ENCODE measurements at places on chromosomes 2 and 18.

GRCh38 chr18:9446839-9447238, 28.5 kb upstream of the RALBP1 start:
- DNase-seq, result no peak

DNA sequence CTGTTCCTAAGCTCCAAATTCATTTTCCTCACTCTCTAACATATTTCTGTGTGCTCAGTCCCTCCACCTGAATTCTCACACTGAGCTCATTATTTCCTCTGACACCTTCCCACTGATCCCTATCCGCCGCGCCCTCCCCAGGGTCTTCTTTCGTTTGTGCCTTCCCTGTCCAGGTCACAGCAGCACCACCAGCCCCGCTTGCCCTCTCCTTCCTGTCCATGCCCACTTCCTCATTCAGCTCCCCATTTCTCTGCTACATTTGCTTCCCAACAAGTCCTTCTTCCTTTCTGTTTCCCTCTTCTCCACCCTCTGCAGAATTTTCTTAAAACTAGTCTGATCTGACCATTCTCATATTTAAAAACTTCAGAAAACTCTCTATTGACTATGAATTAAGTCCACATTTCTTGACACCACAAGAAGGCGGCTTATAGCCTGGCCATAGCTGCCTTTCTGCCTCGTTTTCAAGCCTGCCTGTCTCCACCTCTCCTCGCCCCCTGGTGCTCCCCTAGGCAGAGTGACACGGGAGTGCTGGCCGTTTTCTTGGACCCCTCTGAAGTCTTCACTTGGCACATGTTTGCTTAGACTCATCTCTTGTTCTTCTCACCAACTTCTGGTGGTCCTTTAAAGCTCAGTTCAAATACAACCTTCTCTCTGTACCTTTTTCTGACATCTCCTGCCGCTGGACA, 138.7 kb upstream of the BOD1L2 start:
- DNase-seq, result no peak

DNA sequence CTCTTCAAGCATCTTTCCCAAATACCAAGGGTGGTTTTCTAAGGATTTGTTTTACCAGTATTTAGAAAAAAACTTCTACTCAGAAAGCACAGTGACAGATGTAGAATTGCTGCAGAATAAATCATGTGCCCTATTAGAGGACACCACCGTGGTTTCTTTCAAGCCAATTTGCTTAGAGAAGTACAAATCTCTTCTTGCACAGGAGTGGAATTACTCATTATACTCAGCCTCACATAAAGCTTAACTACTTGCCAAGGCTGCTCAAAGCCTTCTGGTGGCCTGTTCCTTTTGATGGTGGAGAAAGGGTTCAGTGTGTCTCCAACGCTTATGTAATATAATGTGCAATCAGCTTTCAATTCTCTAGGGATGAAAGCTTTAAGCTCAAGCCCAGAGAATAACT, 66.5 kb upstream of the CTNNA2 start:
- no peak for DNase-seq

DNA sequence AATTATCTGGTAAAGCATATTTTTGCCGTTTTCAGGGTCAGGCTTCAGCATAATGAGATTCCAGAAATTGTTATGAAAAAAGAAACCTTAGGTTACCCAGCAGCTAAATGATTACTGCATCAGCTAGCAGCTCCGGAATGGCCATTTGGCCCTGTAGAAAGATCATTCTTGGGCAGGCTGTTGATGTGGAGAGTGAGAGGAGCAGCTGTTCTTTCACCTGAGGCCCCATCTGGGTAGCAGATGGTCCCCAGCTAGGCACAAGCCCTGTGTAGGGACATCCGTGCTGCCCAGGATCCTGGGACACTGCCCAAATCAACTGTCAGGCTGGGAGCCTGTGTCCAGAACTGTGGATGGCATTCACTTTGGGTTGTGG, 61.8 kb downstream of the NEDD4L start:
- no peak for DNase-seq

- DNase-seq, result no peak
Observed at GRCh38 chr2:199148076-199148845, 309.5 kb downstream of the SATB2 start.

GRCh38 chr18:6759579-6759978, 30.1 kb downstream of the ARHGAP28 start:
- DNase-seq, result no peak

- DNase-seq, result no peak
Observed at GRCh38 chr2:5035057-5035488, 657.1 kb upstream of the SOX11 start.

DNA sequence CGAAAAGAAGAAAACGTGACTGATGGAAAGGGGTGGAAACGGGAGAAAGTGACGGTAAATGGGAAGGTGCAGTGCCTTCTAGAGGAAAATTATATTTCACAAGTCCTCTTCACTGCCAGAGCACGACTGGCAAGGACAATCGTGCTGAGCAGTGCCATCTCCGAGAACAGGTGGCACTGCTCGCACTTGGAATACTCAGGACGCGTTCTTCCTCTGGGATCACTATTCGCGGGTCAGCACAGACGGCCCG, 364 bp downstream of the STAT1 start:
- DNase-seq, result no peak

DNA sequence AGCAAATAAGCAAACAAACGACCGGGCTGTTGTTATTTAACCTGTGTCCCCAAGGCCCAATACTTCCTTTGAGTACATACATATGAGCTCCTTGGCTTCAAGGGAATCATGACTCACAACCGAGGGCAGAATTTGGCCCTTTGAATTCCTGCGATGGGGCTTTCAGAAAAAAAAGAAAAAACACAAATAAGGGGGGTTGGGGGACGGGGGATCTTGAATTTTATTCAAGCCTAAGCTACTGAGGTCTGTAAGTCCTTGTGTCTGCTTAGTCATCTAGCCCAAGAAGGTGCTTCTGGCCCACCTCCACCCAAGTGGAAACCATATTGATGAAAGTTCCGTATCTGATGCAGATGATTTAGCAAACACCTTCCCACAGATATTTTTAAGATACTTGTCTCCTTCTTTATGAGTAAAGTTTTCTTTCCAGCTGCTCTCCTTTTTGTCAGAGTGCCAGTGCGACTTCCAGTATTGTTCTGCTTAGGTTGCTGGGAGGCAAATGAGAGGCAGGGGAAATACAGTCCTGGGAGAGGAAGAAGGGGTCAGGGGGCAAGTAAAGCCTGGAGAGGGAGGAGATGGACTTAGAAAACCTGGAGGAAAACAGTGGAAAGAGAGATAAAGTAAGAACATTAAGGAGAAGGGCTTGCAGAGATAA, 169.6 kb downstream of the ZEB2 start:
- no peak for DNase-seq

- DNase-seq, result no peak
Observed at GRCh38 chr2:558302-558642, 118.9 kb downstream of the TMEM18 start.

DNA sequence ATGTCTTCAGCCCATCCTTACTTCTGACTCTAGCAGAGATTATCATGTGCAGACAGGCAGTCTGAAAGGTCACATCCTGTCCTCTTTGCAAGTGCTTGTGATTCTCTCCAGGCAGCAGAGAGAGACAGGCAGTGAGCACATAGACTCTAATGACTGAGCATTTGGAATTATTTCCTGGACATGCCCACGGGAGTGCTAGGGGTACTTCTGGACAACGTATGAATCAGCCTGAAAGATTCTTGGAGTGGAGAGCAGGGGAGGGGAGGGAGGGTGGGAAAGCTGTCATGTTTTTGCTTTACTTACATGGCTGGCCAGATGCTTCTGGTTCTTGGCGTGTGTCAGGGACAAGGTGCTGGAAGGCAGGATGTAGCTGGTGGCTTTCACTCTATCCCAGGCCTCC, 150.6 kb downstream of the RIF1 start:
- no peak for DNase-seq

DNA sequence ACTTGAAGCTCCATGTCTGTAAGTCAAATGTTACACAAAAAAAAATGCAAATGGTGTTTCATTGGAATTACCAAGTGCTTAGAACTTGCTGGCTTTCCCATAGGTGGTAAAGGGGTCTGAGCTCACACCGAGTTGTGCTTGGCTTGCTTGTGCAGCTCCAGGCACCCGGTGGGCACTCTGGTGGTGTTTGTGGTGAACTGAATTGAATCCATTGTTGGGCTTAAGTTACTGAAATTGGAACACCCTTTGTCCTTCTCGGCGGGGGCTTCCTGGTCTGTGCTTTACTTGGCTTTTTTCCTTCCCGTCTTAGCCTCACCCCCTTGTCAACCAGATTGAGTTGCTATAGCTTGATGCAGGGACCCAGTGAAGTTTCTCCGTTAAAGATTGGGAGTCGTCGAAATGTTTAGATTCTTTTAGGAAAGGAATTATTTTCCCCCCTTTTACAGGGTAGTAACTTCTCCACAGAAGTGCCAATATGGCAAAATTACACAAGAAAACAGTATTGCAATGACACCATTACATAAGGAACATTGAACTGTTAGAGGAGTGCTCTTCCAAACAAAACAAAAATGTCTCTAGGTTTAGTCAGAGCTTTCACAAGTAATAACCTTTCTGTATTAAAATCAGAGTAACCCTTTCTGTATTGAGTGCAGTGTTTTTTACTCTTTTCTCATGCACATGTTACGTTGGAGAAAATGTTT, 97.9 kb upstream of the IL1R2 start:
- DNase-seq, result no peak

GRCh38 chr18:51385270-51385669, 187.8 kb upstream of the MEX3C start:
- no peak for DNase-seq

- DNase-seq, result no peak
Observed at GRCh38 chr2:173511942-173512341, 157.3 kb downstream of the CDCA7 start.

DNA sequence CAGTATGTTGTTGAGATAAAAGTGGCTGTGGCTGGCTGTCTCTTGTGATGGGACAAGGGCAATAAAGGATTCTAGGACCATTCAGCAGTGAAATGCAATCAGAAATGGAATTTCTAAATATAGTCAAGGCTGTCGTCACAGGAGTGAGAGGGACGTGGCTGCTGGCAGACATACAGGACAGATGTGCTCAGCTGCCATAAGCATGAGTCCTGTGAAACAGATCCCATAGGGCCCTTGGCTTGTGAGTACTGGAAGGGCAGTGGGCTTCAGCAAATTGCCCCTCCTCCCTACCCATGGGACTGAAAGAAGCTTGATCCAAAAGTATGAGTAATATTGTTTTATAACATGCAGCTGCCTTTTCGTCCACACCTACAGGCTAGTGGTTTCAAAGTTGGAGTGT, 4.2 kb upstream of the CNNM3 start:
- DNase-seq, result no peak

GRCh38 chr2:177921726-177922125, 150.9 kb downstream of the PDE11A start:
- no peak for DNase-seq

GRCh38 chr18:76569644-76570419, 74.8 kb upstream of the ZNF516 start:
- no peak for DNase-seq

DNA sequence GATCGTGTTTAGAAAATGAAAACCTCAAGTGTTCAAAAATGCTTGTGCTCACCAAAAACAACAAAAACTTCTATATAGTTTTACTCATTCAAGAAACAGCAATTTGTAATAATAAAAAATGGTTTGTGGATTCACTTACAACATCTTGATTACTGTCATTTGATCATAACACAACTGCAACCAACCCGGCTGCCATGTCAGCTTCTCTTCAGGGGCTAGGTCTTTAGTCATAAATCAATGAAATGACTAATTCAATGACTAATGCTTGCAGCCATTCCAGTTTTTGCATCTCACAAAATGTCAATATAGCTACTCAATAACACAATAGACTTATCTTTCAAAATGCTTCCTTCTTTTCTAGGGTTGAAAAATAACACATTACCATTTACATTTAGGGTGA, 128.0 kb downstream of the OLA1 start:
- DNase-seq, result no peak

- DNase-seq, result no peak
Observed at GRCh38 chr18:3607309-3608098, 157.5 kb downstream of the TGIF1 start.

DNA sequence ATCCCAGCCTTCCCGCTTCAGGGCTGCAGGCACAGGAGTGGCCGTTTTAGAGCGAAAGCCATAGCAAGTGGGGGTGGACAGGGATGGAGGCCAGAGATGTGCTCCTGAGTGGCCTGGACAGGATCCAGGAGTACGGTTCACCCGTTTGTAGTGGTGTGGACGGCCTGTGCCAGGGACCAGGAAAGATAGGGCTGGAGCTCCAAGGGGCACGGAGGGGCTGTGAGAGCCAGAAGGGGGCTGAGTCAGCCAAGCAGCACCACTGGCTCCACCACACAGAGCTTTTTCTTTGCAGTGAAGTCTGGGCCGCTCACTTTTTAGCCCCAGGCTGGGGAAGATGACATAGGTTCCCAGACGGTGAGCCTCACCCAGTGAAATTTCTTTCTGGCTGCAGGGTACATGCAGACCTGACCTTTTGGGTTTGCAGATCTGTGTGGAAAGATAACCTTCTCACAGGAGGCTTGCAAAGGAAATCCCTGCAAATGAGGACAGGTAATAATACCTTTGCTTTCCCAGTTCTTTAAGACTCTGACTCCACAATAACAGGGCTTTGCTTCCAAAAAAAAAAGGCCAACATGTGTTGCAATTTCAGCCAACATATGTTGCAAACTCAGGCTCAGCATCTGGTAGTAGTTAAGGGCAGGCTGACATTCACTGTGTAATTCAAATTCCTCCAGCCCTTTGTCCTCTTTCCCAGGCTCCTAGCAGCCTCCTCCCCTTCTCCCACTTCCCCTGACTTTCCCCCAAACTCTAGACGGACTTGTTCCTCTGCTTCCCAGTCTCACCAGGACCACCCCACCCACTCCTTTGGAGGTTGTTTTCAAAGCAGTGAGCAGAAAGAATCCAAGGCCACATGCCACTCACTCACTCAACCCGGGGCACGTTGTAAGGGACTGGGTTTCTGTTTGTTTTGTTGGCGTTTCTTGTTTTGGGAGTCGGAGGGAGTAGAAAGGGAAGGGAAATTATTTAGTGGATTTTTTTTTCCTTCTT, 20.3 kb upstream of the LAPTM4A start:
- no peak for DNase-seq

DNA sequence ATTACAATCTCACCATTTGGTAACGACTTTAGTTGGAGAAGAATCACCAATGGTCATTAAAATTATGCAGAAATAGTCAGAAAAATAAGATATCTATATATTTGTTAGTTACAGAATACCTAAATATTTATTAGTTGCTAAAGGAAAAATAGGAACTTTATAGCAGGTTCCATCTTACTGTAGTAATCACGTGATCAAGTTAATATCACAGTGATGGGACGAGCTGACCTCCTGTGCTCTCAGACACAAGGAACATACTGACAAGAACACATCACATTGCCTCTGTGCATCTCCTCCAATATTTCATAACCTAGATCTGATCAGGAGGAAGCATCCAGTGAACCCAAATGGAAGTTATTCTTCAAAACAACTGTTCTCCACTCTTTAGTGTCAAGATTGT, 215.3 kb downstream of the GALR1 start:
- DNase-seq, result no peak

DNA sequence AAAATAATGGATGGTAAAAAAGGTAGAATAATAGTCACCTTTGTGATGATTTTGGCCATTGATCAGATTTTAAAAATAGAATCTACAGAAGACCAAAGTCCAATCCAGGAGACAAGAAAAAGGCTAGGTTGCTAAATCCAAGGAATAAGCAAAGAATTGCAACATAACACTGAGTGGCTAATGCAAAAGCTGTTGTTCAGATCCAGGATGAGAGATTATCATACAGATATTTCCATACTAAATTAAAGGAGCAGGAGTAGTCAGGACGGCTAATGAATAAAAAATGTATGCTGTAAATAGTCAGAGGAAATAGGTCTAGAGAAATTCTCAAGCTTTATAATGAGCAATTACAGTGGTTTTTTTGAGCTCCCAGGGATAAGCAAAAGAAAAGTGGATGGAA, 745.9 kb upstream of the ACVR2A start:
- DNase-seq, result no peak

GRCh38 chr2:235868645-235869044, 299.5 kb downstream of the GBX2 start:
- no peak for DNase-seq
